Right lobe of liver (tissue), 6 donors: ENCODE measurements at places on chromosomes 5 and 9. TPM values are rescaled to one million over a fixed set of nuclear protein-coding genes. Genes with fewer than 3 reads are reported as not detected.

DNA sequence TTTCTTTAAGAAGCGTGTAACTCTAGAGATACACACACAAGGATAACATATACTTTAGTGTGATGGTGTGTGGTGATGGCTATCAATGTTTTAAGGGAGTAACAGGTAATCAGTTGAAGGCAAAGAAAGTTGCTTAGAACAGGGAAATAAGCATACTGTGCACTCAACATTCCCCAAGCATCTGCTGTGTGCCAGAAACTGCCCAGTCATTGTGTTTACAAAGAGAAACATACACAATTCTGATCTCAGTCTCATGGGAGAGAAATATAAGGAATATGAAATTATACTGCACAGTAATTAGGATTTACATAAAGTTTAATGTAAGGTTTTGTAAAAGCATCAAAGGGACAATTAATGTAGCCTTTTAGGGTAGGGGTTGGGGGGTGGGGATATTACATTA lies 224.1 kb upstream of the TYRP1 start:
- no peaks in the 10 kb centered on the region for H3K4me1 ChIP-seq
- no peak overlapping the region for H3K27ac ChIP-seq
- no peak for DNase-seq
- H3K27me3 ChIP-seq = no peaks in the 10 kb centered on the region
- H3K4me3 ChIP-seq = no peak overlapping the region

- no peaks in the 10 kb centered on the region for H3K4me1 ChIP-seq
- no peaks in the 10 kb centered on the region for H3K27me3 ChIP-seq
- H3K36me3 ChIP-seq = no peaks in the 10 kb centered on the region
Observed at GRCh38 chr5:73186976-73187375, 14.0 kb downstream of the TMEM174 start.

DNA sequence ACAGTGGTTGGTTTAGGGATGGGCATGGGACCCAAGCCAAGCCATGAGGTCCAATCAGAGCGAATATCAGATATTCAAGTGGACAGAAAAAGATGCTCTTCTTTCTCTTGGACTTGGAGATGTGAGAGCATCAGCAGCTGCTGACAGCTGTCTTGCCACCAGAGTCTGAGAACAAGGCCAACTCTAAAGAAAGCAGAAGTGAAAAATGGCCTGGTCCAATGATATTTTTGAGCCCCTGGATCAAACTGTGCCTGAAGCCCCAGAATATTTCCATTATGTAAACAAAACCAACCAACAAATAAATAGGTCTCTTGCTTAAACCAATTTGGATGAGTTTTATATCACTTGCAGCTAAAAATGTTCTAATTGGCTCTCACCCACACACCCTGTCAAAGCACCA lies 30.7 kb upstream of the JADE2 start:
- H3K4me1 ChIP-seq = no peaks in the 10 kb centered on the region
- H3K27ac ChIP-seq = no peak overlapping the region
- DNase-seq = no peak
- H3K36me3 ChIP-seq = no peaks in the 10 kb centered on the region
- no peaks in the 10 kb centered on the region for H3K27me3 ChIP-seq

GRCh38 chr5:115963566-115963965 lies 1.3 kb downstream of the LVRN start:
- no peak overlapping the region for H3K27ac ChIP-seq
- no peak for DNase-seq
- peaks cover 25% of the 10 kb centered on the region for H3K27me3 ChIP-seq
- H3K4me3 ChIP-seq = no peak overlapping the region
- no peaks in the 10 kb centered on the region for H3K36me3 ChIP-seq
- H3K4me1 ChIP-seq = no peaks in the 10 kb centered on the region

ERAP2 gene
- 10.9 TPM for total RNA-seq

BNC2 gene
- 0.43 TPM for total RNA-seq

CORO2A gene
- total RNA-seq = 3.0 TPM

FRMD3 gene
- total RNA-seq = 0.60 TPM

LMBRD2 gene
- 12.2 TPM for total RNA-seq

ENHO gene
- 1.5 TPM for total RNA-seq

PCDH1 gene
- total RNA-seq = 44.1 TPM

ITGA2 gene
- 1.6 TPM for total RNA-seq

HRH2 gene
- total RNA-seq = 2.5 TPM

ARAP3 gene
- 2.4 TPM for total RNA-seq
